ENCODE measurements at places on chromosomes 4 and X.

DNA sequence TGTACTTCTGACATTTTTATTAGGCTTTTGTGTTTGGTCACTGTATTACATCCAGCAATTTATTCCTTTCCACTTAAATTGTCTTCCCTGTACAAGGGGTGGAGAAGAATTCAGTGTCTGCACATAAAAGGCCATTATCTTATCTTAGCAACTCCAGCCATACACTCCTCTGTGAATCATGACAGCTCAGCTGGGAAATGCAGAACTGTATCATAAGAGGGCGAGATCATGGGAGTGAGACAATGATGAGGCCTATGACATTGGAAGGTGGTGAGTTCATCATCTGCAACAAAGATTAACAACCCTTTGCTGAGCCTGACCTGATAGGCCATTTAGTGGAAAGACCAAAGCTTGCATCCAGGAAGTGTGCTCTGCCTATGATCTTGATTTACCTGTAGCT is 33.3 kb downstream of the SLIT2 start:
- DNase-seq, result no peak

DNA sequence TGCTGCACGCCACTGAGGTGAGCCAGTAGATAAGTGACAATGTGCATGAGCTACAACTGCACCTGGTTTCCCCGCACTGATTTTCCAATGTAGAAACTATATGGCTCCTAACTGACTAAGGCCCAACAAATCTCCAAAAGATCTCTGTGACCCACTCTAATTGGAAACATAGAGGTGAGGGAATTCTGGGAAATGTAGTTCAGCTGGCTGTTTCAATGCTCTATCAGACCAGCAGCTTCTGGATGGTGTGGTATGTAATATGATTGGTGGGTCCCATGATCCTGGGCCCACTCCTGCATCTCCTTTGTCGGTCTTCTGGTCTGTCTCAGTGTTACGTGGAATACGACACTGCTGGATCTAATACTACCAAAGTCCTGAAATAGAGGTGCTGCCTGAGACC is 18.6 kb downstream of the CCDC160 start:
- no peak for DNase-seq

- no peak for DNase-seq
Measured at GRCh38 chrX:29530501-29530900, 684.9 kb upstream of the MAGEB2 start.

- DNase-seq, result no peak
Measured at GRCh38 chr4:36208893-36209473, 35.3 kb downstream of the ARAP2 start.

- DNase-seq, result no peak
Measured at GRCh38 chr4:7759216-7759615, 180.4 kb downstream of the AFAP1 start.

- no peak for DNase-seq
Measured at GRCh38 chr4:103424853-103425252, 226.7 kb upstream of the CENPE start.

GRCh38 chr4:7159923-7160322 is 32.4 kb upstream of the SORCS2 start:
- no peak for DNase-seq

- no peak for DNase-seq
Measured at GRCh38 chr4:22482250-22483127, 33.4 kb downstream of the ADGRA3 start.

GRCh38 chrX:19955306-19955705 is 35.6 kb downstream of the BCLAF3 start:
- no peak for DNase-seq

DNA sequence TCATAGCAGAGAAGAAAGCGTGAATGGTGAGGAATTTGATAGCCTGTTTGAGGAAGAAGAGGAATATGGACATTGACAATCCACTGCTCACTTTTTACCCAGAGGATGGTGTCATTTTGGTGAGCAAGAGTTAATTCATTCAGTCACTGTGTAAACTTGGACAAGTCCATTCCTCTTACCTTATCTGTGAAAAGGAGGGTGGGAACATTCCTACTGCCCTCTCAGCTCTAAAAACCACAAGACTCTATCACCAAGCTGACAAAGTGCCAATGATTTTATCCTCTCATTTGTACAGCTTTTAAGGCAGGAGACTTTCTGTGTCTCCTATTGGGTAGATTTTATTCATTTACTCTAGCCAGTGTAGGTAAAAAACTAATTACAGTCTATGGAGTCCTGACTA is 103.8 kb downstream of the LUZP4 start:
- DNase-seq, result no peak

GRCh38 chr4:162683659-162684370 is 482.9 kb downstream of the NAF1 start:
- no peak for DNase-seq

DNA sequence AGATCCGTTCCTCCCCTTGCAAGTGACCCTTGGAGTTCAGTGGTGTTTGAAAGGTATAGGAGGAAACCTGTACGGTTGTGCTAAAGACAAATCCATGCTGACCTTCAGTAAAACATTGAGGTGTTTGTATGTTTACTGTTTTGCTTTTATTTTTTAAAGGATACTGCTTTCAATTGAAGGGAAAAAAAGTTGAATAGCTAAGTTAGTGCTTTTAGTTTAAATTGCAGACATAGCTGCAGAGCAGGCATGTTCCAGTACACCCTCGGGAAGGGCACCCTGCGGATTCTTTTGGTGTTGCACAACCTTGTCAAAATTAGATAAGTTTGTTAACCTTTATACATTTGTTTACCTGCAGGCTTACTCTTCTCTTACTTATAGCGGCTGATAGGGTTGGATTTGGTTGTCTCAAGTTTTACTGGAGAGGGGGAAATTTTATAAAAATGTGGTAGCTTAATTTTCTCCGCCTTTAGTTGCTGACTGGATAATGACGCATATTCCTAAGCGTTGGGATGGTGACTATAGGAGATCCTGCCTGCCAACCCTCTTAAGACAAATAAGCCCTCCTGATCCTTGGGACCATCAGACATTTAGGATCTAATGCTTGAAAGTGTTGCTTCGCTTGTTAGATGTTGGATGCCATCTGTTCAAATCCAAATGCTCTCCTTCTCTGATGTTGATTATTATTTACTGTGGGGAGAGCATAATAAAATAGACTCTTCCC is 2.0 kb downstream of the RAPGEF2 start:
- DNase-seq, result peak; percentile 44

GRCh38 chr4:6750286-6751221 is 32.0 kb upstream of the KIAA0232 start:
- peak; percentile 35 for DNase-seq

DNA sequence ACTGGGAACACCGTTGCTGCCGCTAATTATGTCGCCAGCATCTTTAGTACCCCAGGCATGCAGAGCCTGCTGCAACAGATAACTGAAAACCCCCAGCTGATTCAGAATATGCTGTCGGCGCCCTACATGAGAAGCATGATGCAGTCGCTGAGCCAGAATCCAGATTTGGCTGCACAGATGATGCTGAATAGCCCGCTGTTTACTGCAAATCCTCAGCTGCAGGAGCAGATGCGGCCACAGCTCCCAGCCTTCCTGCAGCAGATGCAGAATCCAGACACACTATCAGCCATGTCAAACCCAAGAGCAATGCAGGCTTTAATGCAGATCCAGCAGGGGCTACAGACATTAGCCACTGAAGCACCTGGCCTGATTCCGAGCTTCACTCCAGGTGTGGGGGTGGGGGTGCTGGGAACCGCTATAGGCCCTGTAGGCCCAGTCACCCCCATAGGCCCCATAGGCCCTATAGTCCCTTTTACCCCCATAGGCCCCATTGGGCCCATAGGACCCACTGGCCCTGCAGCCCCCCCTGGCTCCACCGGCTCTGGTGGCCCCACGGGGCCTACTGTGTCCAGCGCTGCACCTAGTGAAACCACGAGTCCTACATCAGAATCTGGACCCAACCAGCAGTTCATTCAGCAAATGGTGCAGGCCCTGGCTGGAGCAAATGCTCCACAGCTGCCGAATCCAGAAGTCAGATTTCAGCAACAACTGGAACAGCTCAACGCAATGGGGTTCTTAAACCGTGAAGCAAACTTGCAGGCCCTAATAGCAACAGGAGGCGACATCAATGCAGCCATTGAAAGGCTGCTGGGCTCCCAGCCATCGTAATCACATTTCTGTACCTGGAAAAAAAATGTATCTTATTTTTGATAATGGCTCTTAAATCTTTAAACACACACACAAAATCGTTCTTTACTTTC is 1.8 kb downstream of the UBQLN2 start:
- DNase-seq, result no peak

DNA sequence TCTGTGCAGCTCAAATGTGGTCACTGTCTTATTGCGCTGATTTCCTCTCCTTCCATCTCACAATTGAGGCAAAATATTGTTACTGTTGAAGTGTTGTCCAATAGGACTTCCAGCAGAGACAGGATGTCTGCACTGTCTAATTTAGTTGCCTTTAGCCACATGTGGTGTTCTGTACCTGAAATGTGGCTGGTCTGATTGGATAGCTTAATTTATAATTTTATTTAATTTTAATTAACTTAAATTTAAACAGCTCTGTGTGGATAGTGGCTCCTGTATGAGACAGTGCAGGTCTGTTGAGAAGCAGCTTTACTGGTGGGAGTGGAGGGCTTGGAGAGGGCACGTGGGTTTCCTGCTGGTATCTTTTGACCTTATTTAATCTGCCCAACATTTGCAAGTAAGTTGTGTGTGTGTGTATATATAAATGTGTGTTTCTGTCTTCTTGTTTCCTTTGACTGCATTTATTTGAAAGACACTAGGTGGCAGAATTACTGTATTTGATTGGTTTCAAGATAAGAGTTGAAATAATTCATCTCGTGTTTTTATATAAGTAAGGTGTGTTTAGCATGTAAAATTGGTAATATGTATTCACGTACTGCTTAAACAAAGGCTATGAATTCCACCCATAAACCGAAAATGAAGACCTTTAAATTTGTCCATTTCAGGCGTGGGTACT is 55.3 kb upstream of the MSANTD1 start:
- DNase-seq, result no peak

- no peak for DNase-seq
Measured at GRCh38 chr4:177517862-177518261, 75.6 kb upstream of the AGA start.

DNA sequence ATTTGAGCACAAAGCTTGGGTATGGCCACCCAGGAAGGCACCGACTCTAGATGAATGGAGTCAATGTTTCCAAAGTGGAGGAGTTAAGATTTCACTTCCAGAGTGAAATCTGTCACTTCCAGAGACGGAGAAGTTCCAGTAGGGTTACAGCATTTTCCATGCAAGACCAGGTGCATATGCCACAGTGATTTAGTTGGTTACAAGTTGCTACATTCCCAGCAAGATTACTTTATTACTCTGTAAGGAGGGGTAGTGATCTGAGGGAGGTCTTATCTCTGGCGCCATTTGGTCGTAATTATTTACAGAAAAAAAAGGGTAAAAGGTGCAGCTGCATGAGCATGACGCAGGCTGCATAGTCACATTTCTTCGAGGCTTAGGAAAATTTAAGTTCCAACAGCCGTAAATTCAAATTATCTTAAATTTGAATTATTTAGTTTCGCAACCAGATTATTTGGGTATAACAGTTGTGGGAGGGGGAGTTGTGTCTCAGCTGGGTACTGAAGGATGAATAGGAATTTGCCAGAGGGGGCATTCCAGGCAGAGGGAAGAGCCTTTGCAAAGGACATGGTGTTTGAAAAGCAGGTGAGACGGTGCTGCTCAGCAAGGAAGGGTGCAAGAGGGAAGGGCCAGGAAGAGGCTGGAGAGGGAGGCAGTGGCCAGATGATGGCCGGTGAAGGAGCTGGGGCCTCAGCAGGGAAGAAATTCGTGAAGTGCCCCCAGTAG is 17.4 kb upstream of the AFAP1 start:
- no peak for DNase-seq

- no peak for DNase-seq
Measured at GRCh38 chr4:107708225-107708624, 11.8 kb downstream of the PAPSS1 start.

- no peak for DNase-seq
Measured at GRCh38 chr4:6907658-6908191, 1.9 kb upstream of the TBC1D14 start.
